WERI-Rb-1 (cell line): ENCODE measurements at places on chromosomes 2 and 18.

- no peak for DNase-seq
Observed at GRCh38 chr2:143955401-143956065, 564.4 kb downstream of the ZEB2 start.

- DNase-seq: no peak
Observed at GRCh38 chr2:95384854-95385569, 17.5 kb upstream of the FAHD2A start.

GRCh38 chr2:204005940-204006721 is 69.6 kb downstream of the ICOS start:
- no peak for DNase-seq

DNA sequence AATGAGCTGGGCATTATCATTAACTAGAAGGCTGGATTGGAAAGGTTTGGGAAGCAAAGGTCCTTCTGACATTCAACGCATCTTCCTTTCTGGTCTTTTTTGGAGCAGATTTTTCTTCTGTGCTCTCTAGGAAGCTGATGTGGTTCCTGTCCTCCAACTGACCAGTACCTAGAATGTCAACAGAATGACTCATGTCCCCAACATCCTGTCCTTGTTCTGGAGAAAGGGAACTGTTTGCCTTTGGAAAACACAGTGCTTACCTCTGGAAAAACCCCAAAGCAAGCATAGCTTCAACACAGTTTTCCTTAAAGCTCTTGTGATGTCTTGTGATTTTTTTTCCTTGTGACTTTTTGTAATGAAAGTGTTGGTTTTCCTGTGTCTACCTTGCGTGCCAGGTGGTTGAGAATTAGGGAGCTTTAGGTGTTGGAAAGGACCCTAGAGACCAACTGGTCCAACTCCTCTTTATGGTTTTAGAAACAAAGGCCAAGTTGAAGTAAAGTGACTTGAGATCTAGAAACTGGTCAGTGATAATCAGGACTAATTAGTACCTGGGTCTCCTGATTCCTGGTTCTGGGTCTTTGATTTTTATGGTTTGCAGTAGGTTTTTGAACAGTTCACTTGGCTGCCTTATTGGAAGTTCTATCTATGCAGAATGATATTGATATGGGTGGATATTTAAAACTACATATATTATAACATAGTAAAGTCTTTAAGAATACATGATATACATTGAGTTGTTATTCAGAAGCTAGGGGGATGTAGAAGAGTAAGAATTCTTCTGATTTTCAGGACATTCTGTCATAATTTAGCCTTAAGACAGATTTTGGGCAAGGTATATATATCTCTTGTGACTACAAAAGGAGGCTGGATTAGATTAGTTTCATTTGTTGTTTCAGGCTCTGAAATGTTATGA is 70.5 kb downstream of the FMNL2 start:
- DNase-seq: no peak

GRCh38 chr2:121233486-121234110 is 51.4 kb downstream of the TFCP2L1 start:
- no peak for DNase-seq

- DNase-seq: peak; percentile 58
Observed at GRCh38 chr18:41226911-41227310, 728.1 kb upstream of the PIK3C3 start.

DNA sequence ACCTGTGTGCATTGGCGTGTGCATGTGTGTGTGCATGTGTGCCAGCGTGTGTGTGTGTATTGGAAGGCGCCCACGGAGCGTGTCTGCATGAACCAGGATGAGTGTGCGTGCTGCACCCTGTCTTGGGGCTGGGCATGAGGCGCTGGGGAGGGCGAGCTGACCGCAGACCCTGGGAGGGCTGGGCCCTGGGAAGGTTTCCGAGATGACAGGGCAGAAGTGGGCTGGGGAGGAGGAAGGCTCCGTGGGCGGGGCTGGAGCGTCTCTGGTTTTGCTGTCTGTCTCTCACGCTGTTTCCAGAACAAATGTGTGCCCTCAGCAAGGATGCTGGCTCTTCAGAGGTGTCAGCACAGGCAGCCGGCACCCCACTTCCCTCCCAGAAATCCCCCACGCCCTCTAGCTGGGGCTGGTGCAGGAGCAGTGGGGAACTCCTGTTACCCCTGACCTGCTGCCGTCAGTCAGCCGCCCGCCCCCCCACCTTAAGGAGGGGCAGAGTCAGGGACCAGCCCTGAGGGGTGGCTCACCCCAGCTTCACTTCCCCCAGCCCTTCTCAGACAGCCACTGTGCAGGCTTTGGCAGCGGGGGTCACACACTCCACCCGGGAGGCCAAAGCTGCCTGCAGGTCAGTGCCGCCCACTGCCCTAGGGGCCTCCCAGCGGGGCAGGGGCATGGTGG is at the start of gene GPR35:
TSS of gene GPR35 (plus strand) at position 531 of the 672 bp plus-strand sequence. CDS start 4,473 bp downstream, outside the sequence.
- peak; percentile 3 for DNase-seq

DNA sequence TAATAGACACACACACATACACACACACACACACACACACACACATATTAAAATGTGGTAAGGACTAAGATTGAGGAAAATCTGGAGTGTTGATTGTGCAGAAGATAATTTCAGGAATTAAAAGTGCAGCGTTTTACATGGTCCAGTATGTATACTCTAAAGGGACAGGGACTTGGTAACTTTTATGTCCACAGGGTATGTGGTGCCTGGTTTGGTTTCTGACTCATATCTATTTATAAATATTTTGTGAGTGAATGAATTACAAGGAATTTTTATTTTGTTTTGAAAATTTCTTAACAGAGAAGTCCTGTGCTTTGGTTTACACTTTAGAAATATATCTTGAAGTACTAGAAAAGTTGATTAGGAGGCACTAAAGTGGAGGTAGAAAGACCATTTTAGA is 287.7 kb upstream of the NXPH2 start:
- DNase-seq: no peak

- DNase-seq: no peak
Observed at GRCh38 chr2:21361957-21362486, 238.3 kb downstream of the TDRD15 start.

DNA sequence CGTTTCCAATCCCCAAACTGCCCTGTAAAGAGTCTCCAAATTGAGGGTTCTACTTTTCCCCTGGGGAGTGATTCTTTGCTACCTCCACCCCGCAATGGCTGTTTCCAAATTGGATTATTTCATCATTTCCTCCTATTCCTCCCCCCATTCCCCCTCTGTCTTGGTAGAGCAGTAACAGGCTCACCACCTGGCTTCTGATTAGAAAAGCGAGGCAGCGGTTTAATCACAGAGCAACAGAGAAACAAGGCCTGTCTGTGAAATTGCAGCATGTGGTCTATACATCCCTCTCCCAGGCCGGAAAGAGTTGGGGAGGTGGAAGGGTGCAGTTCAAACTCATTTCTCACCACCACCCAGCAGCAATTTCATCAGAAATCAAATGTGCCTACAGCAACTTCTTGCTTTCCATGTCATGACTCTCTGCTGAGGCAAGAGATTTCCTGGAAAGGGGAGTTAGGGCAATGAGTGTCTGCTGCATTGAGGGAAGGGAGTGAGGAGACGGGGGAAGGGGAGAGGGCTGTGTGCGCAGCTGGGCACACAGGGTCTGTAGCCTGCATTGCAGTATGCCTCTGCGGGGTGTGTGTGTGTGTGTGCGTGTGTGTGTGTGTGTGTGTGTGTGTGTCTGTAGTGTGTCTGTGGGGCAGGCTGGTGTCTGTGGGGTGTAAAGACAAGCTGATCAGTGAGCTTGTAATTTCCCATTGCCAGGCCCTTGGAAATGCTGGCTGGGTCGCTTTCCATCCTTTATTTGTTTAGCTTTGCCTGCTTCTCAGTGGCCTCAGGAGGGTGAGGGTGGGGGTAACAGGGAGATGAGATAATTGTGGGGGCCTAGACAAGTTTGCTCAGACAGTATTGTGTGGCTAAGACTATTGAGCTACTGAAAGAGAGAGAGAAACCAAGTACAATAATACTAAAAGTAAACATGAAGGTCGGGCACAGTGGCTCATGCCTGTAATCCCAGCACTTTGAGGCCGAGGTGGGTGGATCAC is 13.5 kb upstream of the IGFBP2 start:
- peak; percentile 76 for DNase-seq

DNA sequence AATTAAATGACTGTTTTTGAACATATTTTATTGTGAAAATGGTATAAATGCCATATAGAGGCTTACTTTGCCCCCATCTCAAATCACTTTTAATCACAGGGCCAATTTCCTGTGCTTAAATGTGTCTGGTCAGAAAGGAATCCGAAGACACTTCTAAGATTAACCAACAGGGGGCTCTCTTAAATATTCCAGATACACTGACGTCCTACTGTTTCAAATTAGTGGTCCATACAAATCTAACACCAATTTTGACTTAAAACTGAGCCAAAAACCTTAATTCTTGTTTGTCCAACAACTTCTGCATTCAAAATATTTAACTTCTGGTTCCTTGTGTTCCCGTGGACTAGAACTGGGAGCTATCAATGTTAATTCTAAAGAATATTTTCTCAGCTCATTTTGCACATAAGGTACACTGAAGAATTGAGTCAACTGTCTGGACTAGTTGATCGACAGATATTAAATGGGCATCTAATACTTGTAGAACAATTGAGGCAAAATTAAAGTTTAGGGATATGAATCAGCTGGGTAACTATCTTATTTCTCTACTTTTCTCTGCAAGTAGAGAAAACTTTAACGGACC is 557.5 kb downstream of the ARHGAP15 start:
- no peak for DNase-seq

DNA sequence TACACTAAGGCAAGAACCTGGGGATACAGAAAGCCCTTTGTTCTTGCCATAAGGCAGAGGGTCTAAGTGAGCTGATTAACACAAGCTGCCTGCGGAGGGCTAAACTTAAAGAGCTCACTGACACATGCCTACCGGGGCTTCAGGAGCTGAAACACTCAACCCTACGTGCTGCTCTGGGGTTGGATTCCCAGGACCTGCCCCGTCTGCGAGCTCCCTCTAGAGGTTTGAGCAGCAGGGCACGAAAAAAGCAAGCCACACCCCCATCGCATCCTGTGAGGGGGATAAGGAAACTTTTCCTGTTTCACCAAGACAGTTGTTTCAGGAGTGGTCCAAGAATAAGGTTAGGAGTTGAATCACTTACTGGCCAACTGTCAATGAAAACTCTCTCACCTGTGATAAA is 562.1 kb downstream of the TMX3 start:
- DNase-seq: no peak

- no peak for DNase-seq
Observed at GRCh38 chr2:9974343-9974742, 22.9 kb downstream of the GRHL1 start.

GRCh38 chr2:76692908-76693307 is 829.3 kb downstream of the LRRTM4 start:
- no peak for DNase-seq

- no peak for DNase-seq
Observed at GRCh38 chr2:30422444-30423040, 24.5 kb upstream of the LCLAT1 start.

- no peak for DNase-seq
Observed at GRCh38 chr2:12073217-12073852, 326.9 kb downstream of the LPIN1 start.

DNA sequence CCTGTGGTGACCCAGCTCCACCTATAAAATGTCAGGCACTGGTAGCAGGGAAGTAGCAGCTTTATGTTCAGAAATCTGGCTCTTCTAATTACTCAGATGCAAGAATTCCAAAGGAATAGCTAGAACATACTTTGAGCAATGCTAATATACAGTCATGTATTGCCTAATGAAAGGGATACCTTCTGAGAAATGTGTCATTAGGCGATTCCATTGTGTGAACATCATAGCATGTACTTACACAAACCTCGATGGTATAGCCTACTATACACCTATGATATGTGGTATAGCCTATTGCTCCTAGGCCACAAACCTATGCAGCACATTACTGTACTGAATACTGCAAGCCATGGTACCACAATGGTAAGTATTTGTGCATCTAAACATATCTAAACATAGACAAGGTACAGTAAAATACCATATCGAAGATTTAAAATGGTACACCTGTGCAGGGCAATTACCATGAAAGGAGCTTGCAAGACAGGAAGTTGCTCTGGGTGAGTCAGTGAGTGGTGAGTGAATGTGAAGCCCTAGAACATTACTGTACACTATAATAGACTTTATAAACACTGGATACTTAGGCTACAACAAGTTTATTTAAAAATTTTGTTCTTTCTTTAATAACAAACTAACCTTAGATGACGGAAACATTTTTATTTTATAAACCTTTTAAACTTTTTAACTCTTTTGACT is 50.3 kb upstream of the ETAA1 start:
- DNase-seq: no peak

DNA sequence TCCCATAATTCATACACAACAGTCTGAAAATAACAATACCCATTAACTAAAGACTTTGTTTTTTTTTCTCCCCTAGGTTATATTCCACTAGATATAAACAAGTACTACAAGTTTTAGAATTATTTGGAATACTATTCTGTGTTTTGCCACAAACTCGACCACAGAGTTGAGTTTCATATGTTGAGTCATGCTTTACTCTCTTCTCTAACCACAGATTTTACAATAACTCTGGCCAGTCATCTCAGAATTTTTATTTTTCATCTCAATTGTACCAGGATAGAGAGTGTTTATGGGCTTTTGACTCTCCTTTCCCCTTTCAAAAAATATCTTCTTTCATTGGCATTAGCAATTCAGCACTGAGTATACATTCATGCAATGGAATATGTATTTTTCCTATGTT is 348.7 kb upstream of the GALNT5 start:
- no peak for DNase-seq

DNA sequence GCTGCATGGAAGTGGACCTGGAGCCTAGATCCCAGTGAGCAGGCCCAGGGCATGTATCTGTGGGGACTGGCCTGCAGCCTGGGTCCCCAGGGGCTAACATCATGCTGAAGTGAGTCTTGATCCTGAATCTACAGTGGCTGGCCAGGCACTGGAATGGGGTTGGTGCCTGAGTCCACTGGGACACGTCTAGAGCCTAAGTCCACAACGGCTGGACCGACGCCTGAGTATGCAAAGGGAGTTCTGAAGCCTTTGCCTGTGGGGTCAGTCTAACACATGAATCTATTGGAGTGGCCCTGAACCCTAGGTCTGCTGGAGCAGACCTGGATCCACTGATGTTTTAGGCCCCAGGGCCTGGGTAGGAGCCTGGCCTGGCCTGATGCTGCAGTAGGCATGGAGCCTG is 665.5 kb downstream of the DCDC2C start:
- DNase-seq: no peak

- peak; percentile 91 for DNase-seq
Observed at GRCh38 chr18:51659781-51660180, 462.3 kb upstream of the MEX3C start.

DNA sequence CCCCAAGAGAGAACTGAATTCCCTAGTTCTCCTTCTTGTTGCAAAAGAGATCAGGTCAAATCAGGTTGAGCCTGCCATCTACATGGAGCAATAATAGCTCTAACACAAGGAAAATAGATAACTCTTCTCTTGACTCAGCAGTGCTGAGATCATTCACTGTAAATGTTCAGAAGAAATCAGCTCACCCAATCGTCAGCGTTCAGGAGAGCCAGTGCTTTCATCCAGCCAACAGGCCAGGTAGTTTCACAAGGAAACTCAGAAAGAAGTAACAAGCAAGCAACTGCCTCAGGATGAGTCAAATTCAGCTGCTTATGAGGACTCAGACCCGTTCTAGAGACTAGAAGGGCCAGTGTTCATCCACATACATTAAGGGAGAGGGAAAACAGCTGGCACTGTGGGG is 5.9 kb downstream of the LMAN2L start:
- no peak for DNase-seq
